ENCODE measurements at places on chromosomes 12 and 14.
A peak's percentile ranks its signal among the peaks of the same experiment; 100 is the strongest.

GRCh38 chr14:64955297-64955696, 12.8 kb upstream of the GPX2 start:
- no peak for DNase-seq

GRCh38 chr14:23605931-23606585, 27.5 kb upstream of the JPH4 start:
- DNase-seq: peak; percentile 32

GRCh38 chr14:61512026-61512834, 183.1 kb upstream of the HIF1A start:
- no peak for DNase-seq

DNA sequence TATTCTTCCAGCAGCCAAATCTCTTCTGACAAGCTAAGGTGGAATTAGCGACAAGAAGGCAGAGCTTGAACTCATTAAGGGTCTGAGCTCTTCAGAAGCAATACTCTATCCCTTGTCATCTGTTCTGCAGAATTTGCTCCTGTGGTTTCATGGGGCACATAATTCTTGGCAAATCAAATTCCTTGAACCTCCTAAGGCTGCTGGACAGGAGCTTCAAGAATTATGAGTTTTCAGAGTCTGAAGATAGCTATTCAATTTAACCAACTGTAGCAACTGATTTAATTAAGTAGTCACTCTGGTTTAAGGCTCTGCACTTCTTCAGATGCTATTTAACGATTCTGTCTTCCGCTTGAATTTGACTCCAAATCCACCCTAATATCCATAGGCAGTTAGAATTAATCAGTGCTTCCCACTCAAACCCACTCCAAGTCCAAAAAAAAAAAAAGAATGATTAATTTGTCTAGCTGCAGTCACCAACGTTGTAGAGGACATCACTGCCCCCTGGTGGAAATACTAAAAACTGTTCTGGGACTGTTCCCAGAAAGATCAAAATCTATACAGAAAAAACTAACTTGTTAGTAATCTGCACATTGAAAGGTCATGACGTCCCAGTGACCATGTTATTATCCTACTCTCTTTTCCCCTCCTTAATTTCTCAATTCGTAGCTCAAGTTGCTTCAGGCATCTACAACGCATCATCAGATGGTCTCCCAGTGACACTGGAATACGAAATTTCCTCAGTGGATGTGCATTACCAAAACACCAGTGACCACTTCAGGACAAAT, 169.9 kb downstream of the KIF21A start:
- no peak for DNase-seq

- no peak for DNase-seq
These were observed 71.1 kb upstream of the RAP1B start for GRCh38 chr12:68539615-68539952.

- no peak for DNase-seq
These were observed 299.2 kb downstream of the RPS29 start for GRCh38 chr14:49287004-49287403.

DNA sequence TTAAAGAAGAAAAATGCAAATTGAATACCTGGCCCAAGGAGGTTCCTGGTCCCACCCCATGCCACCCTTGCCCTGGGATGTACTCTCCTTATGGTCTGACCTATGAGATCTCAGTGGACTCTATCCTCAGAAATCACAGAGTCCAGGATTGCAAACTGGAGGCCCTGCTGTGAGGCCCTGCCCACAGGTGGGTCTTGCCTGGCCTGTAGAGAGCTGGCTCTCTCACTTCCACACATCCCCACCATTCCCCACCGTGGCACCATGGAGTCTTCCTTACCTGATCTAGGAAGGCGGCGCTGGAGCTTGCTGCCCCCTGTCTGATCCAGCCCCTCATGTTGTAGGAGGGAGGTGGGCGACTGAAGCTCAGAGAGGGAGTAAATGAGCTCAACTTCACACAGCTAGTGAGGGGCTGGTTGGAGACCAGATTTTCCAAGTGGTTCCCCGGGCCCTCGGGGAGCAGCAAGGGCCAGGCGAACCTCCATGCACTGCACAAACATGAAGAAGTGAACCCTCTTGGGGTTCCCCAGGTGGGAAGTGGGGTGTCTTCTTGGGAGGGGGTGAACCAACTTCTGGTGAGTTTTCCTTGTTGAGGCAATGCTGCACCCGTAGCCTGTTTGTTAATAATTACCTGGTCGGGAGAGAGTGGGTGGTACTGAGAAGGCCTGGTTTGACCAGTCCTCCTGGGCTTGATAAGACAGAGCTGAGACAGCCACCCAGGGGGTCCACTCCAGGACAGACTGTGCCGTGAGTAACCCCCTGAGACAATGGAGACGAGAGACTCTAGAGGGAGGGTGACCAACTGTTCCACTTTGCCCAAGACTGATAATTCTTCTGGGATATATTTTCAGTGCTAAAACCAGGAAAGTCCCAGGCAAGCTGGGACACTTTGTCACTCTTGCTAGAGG, at the start of gene SERPINA4:
SERPINA4 (plus strand) TSS at position 692 of the 905 bp plus-strand sequence. CDS start 2,041 bp downstream, outside the sequence.
- DNase-seq: peak; percentile 5

- peak; percentile 79 for DNase-seq
These were observed 15.5 kb downstream of the EMP1 start for GRCh38 chr12:13211859-13212664.

DNA sequence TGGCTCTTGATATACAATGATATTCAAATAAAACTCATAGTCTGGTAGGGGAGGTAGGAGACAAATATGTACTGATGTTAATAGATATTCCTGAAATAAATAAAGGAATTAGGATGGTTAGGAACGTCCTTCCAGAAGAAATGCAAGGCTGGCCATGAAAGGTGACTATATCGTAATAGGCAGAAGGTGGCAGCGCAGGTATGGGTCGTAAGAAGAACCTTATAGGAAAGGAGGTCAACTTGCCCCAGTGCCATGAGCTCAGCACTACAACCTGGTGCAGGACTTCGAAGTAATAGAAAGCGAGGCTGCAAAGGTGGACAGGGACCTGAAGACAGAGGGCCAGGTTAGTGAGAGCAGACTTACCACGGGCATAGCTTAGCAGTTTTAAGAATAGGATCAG, 55.3 kb upstream of the FGD4 start:
- DNase-seq: no peak

GRCh38 chr12:130651188-130651959, 64.7 kb downstream of the RIMBP2 start:
- DNase-seq: no peak

DNA sequence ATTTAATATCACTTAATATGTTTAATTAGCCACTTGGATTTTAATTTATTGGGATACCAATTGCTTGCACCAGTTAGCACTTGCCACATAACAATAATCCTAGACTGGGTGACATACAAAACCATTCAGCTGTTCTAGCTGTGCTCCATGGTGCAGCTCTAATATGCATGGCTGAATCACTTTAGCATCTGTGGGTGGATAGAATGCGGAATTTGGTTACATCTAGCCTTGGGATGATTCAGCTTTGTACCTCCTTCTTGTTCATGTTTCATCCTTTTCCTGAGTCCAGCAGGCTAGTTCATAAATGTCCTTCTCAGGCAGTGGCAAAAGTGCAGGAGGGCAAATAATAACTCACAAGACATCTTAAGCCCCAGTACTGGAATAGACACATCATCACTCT, 1263.0 kb downstream of the LRFN5 start:
- DNase-seq: no peak

GRCh38 chr14:76958980-76959710, 69.4 kb downstream of the IRF2BPL start:
- no peak for DNase-seq

DNA sequence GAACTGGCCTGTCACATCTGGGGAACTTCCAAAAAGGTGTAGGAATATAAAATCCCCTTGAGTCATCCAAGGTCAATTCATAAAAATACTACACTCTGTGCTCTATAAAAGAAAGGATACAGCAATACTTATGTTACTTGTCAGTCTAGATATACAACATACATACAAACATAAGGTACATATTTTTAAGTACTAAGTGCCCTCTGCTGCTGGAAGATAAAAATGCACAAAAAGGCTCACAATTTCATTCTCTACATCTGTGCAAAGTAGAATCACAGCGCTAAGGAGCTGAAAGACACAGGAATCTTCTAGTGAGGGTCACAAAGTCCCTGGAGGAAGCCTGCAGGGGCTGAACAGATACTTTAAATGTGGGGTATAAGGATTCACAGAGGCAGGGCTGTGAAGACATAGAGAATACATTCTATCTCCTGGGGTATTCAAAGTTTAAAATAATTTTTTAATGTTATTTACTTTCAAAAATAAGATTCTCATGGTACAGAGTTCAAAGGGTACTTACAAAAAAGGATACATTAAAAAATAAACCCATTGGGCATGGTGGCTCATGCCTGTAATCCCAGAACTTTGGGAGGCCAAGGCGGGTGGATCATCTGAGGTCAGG, 10.2 kb upstream of the GOLGA5 start:
- no peak for DNase-seq

DNA sequence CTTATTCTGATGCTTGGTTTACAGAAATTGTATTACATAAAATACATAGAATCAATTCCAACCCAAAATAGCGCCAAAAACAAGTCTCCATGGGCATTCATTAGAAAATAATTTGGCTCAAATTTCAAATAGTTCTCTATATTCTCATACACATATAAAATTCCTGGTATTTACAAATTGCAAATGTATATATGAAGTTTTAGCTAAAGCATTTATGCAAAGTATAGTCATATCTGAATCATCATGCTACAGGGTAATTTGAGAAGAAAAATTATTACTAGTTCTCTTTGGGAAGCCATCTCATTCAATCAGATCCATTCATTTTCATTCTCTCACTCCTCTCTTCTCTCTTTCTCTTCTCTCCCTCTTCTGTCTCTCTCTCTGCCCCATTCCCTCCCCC, 257.8 kb downstream of the DPF3 start:
- no peak for DNase-seq
